ENCODE measurements at places on chromosomes 4 and X. TPM values are rescaled to one million over a fixed set of nuclear protein-coding genes. Genes with fewer than 3 reads are reported as not detected.

GLRB gene
- 8.6 TPM for total RNA-seq

SORBS2 gene
- total RNA-seq, result 889 TPM

SERTM2 gene
- total RNA-seq, result 1.4 TPM

CCDC110 gene
- total RNA-seq, result 8.9 TPM

PNMA6F gene
- not detected for total RNA-seq

RTL3 gene
- 1.1 TPM for total RNA-seq

IL13RA2 gene
- 0.36 TPM for total RNA-seq

HPSE gene
- total RNA-seq, result 0.71 TPM

DMD gene
- total RNA-seq, result 260 TPM

DUSP9 gene
- total RNA-seq, result not detected

SPANXB1 gene
- total RNA-seq, result not detected

CT45A2 gene
- total RNA-seq, result not detected

GABRQ gene
- total RNA-seq, result not detected

WAS gene
- total RNA-seq, result 5.2 TPM

LPAR4 gene
- not detected for total RNA-seq

DIAPH2 gene
- 31.3 TPM for total RNA-seq

MAP7D2 gene
- total RNA-seq, result 0.68 TPM

ARHGAP6 gene
- total RNA-seq, result 47.6 TPM

MBTPS2 gene
- 9.9 TPM for total RNA-seq

BMP3 gene
- total RNA-seq, result 45.9 TPM

NR0B1 gene
- total RNA-seq, result not detected

SLIT2 gene
- 31.9 TPM for total RNA-seq

ATP2B3 gene
- 0.16 TPM for total RNA-seq

TSPAN7 gene
- 17.4 TPM for total RNA-seq

S100P gene
- 0.41 TPM for total RNA-seq
